NCI-H1105 treated with DMSO at 0.1 percent for 48 hours (cell line): ENCODE measurements at places on chromosomes 5 and 9.
A peak's percentile ranks its signal among the peaks of the same experiment; 100 is the strongest.

GRCh38 chr9:126464694-126465441, 138.2 kb downstream of the MVB12B start:
- no peak for DNase-seq

DNA sequence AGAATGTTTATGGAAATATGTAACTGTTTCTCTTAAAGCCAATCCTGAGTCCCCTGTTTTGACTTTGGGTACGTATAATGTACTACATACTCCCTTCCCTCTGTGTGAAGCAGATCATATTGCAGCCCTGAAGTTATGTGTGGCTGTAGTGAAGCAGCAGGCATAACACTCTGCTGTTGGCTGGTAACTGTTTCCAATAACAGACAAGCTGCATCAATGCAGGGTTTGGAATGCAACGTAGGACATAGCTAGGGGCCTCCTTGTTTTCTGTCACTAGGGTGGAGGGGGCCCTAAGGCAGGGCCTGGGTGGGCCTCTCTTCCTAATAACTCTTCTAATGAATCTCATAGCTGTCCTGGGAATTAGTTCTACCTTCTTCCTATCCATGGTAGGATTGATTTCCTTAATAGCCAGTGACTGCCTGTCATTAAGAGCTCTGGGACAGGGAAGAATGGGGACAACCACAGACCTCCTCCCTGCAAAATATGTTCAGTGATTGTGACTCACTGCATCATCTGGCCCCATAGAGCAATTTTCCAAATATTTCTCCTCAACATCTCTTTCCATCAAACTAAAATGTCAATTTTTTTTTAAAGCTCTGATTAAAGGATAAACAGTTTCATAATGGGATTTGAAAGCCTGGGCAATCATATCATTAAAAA, 129.6 kb upstream of the HMHB1 start:
- peak; percentile 8 for DNase-seq

DNA sequence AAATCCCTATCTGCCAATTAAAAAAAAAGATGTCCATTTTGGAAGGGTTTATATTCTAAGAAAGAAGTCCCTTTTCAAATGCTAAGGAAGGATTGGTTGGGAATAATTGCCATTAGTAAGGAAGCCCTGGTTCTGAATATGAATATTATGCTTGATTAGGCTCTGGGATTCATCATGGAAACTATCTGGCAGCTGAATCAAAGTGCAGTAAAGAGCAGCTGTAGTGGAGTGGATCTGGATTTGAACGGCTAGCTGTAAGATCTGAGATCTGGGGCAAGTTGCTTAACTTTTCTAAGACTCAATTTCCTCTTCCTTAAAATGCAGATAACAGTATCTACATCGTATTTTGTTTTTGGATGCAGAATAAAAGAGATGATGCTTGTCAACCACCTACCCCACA, 10.5 kb downstream of the IL12B start:
- DNase-seq, result no peak

- DNase-seq, result no peak
Measured at GRCh38 chr5:56610093-56610698, 205.2 kb upstream of the MAP3K1 start.

DNA sequence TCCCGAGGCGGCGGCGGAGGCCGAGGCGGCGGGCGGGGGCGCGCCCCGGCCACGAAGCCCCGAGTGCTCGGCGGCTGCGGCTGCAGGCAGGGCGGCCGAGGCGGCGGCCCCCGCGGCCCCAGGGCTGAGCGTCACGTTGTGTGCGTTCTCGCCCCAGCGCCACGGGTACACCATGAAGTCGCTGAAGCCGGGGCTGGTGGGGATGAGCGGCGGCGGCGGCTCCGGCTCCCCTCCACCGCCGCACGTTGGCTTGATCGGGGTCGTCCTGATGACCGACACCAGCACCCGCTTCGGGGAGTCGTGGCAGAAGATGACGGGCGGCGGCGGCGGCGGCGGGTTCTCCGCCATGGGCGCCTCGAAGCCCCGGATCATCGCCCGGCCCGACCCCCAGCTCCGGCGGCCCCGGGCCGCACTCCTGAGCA, 498 bp downstream of the ZNF367 start:
- DNase-seq, result no peak

- DNase-seq, result no peak
Measured at GRCh38 chr5:138755084-138755748, 2.0 kb downstream of the CTNNA1 start.

- DNase-seq, result no peak
Measured at GRCh38 chr5:19067741-19068140, 920.3 kb downstream of the CDH18 start.
